ENCODE measurements at places on chromosomes 7 and 10.

DNA sequence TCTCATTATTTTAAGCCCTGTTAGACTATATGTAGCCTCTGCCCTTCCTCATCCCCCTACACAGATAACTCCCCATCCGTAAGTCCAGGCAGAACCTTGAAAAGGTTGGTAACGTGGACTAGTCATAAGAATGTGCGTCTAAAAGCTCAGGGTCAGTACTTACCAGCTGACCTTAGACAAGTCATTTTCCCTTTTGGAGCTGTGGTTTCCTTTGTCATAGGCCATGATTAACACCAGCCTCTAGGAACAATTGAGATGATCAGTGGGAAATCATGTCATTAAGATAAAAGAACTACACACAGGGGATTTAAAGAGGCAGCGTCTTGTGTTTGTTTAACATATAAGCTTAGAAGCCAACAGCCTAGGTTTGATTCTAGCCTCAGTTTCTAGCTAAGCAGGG is 6.9 kb upstream of the UNC5B start:
- DNase-seq = no peak

DNA sequence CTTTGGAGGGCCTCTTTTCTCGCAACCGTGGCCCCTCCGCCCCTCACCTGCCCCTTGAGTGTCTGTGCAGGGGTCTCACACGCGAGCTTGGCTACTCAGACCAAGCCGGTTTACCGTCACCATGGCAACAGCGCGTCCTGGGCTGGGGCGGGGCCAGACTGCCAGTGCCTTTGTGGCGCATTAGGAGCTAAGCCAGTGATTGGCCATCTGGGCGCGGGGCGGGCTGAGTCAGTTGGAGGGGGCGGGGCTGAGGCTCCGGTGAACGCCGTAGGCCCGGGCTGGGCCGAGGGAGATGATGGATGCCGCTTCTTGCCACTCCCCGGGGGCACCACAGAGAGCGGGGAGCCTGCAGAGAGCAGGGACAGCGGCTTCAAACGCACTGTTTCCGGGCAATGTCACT is 48.7 kb upstream of the FXYD4 start:
- peak; percentile 83 for DNase-seq

- DNase-seq = no peak
Measured at GRCh38 chr10:116915340-116915739, 66.0 kb downstream of the ENO4 start.

DNA sequence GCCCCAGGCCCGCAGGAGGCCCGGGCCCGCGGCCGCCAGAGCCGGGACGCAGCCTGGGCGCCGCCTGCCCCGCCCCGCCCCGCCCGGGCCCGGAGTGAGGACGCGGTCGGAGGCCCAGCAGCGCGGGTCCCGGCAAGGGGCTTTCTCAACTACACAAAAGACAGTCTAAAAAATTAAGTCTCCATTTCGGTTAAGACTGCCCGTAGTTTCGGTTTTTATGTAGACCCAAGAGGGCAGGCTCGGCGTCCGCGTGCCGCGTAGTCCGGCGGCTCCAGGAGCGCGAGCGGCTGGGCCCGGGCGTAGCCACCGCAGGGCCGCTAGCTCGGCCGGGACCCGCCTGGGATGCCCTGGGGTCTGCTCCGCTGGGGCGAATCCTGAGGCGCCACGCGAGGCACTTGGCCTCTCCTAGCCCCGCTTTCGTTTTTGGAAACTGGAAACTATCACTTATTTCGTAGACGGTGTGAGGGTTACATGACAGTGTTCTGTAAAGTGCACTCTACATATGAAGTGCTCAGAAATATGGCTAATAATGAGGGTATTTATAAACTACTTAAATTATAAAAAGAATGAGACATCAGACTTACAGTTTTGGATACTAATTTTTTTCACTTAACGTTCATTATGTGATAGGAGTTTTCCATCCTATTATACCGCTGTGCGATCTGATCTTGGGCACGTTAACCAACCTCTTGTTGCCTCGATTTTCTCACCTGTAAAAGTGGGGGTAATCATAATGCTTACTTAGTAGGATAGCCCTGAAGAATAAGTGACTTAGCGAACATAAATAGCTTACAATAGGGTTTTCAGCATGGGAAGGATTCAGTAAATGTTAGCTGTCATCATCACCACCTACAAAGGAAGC is 573 bp downstream of the BLVRA start:
- DNase-seq = peak; percentile 39

- DNase-seq = no peak
Measured at GRCh38 chr10:36903040-36903439, 222.4 kb upstream of the ANKRD30A start.

DNA sequence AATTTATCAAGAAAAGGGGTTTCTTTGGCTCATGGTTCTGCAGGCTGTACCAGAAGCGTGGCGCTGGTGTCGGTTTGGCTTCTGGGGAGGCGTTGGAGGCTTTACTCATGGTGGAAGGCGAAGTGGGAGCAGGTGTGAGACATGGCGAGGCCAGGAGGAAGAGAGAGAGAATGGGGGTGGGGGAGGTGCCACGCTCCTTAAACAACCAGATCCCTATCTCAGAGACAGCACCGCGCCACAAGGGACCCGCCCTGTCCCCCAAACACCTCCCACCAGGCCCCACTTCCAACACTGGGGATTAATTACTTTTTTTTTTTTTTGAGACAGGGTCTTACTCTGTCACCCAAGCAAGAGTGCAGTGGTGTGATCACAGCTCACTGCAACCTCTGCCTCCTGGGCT is 18.0 kb upstream of the SH2B2 start:
- DNase-seq = no peak

DNA sequence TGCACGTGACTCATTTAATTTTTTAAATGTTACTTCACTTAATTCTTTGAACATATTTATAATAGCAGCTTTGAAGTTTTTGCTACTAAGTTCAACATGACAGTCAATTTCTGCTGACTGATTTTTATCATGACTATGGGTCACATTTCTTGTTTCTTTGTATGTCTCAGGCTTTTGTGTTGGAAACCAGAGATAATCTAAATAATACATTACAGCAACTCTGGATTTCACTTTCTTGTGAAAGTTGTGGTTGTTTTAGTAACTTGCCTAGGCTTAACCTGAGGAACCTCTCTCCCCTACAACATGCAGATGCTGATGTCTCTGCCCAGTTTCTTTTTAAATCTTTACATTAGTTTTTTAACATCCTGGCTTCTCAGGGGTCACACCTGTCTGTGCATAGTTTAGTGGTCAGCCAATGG is 180.8 kb downstream of the CCDC71L start:
- DNase-seq = no peak

GRCh38 chr7:102253973-102254370 is 32.7 kb upstream of the SH2B2 start:
- no peak for DNase-seq

DNA sequence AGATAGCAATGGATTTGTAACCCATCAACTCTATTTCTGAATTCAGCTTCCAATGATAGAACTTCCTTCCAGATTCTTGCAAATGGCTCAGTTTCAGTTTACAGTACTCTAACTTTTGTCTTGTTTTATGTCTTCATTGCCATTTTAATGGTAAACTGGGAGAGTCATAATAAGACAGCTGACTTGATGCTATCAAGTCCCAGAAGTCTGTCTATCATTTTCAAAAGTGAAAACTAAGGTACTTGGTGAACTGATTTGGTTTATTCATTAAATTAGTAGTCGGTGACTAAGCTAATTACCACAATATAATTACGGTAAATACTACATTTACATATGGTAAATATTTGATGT is 25.0 kb downstream of the RTKN2 start:
- no peak for DNase-seq

Data from stimulated activated naive CD4-positive, alpha-beta T cell treated with Interleukin-2 at 50 U/mL for 16 hours (primary cell).